ENCODE measurements at places on chromosomes 1 and 21. TPM values are rescaled to one million over a fixed set of nuclear protein-coding genes. Genes with fewer than 3 reads are reported as not detected.
A peak's percentile ranks its signal among the peaks of the same experiment; 100 is the strongest.

DNA sequence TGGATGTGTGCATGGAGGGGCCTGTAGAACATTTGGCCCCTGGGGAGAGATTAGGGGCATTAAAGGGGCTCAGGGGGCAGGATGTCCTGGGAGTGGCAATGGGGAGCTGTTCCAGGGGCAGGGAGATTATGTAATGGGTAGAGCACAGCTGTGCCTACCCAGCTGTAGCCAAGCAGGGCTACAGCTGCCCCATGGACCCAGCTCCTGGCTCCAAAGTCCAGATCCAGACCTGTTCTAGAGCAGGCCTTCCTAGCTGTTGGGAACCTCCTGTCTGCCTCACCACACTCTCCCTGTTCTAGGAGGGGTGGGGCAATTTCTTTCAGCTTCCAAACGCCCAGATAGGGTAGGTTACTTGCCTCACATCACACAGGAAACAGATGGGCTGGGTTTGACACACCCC, 5.6 kb downstream of the RPS6KA1 start:
- no peak for DNase-seq

GRCh38 chr1:43586136-43586731, 55.6 kb downstream of the PTPRF start:
- DNase-seq = no peak

- no peak for DNase-seq
Measured at GRCh38 chr1:78519446-78519845, 28.7 kb downstream of the PTGFR start.

DNA sequence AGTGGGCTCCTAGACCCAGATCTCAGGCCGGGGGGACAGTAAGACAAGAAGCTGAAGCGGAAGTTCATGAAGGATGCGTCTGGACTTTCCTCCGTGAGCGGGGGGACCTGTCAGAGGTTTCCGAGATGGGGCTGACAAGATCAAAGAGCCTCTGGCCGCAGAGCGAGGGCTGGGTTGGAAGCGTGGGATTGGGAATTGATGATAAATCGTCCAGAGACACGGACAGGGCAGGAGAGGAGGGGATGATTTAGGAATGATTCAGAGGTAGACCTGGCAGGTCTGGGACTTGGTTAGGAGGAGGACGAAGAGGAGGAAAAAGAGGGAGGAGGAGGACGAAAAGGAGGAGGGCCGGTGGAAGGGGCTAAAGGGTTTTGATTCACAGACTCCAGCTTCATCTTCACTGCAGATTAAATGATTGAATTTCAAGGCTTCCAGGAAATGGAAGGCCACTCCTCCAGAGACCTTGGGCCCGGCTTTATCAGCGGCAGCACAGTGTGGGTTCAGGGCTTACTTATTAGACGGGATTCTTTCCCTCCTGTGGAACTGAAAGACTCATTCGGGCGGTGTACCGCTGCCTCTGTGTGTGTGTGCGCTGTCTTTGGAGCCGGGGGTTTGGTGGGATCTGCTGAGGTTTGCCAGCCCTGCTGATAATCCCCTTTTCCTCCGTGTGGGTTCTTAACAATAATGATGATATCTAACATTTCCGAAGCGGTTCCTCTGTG, 85.7 kb upstream of the SLC45A1 start:
- no peak for DNase-seq

PGBD5 gene
- total RNA-seq = 7.5 TPM

CPT2 gene
- total RNA-seq = 12.6 TPM

- no peak for DNase-seq
Measured at GRCh38 chr1:158248771-158249170, 5.5 kb upstream of the CD1A start.

GRCh38 chr1:223486366-223486765, 93.2 kb downstream of the CCDC185 start:
- DNase-seq = no peak

- no peak for DNase-seq
Measured at GRCh38 chr1:15501208-15502032, 22.6 kb downstream of the CASP9 start.

GRCh38 chr1:67118191-67118590, 16.6 kb downstream of the C1orf141 start:
- DNase-seq = no peak

GRCh38 chr1:26854906-26855305, 8.0 kb upstream of the SFN start:
- DNase-seq = no peak

CFHR1 gene
- not detected for total RNA-seq

DNA sequence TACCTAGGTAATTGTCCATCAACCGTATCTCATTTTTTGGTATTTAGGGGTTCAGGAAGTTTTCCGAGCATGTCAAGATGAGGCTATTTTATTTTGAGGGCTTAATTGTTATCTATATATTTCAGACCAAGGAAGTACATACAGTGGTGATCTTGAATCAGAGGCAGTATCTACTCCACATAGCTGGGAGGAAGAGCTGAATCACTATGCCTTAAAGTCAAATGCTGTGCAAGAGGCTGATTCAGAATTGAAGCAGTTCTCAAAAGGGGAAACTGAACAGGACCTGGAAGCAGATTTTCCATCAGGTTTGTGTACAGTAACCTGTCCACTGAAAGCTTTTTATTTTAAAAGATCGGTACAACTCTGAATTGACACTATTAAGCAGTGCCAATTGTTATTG, 130.2 kb downstream of the ZMYM4 start:
- no peak for DNase-seq

GRCh38 chr21:42537106-42537742, 23.6 kb downstream of the SLC37A1 start:
- DNase-seq = no peak

GRCh38 chr1:95222629-95223028, 11.4 kb upstream of the RWDD3 start:
- DNase-seq = no peak

DNA sequence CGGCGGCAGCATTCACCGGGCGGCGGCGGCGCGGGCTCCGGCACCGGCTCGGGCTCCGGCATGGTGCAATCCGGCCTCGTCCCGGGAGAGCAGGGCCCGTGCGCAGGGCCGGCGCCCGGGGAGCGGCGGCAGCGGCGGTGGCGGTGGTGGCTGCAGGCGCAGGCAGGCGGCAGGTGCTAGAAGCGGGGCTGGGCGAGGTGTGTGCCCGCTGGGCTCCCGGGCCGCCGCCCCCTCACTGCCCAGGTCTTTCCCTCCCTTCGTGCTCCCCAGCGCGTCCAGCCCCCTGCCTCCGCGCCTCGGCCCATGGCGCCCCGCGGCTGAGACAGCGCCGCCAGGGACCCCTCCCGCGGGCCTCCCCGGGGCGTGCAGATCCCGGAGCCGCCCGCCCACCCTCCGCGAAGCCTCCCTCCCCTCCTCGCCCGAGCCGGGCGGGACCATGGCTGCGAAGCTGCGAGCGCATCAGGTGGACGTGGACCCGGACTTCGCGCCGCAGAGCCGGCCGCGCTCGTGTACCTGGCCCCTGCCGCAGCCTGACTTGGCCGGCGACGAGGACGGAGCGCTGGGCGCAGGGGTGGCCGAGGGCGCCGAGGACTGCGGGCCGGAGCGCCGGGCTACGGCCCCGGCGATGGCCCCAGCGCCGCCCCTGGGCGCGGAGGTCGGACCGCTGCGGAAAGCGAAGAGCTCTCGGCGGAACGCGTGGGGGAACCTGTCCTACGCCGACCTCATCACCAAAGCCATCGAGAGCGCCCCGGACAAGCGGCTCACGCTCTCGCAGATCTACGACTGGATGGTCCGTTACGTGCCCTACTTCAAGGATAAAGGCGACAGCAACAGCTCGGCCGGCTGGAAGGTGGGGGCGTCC, 492 bp downstream of the FOXO6 start:
- DNase-seq = peak; percentile 38

DNA sequence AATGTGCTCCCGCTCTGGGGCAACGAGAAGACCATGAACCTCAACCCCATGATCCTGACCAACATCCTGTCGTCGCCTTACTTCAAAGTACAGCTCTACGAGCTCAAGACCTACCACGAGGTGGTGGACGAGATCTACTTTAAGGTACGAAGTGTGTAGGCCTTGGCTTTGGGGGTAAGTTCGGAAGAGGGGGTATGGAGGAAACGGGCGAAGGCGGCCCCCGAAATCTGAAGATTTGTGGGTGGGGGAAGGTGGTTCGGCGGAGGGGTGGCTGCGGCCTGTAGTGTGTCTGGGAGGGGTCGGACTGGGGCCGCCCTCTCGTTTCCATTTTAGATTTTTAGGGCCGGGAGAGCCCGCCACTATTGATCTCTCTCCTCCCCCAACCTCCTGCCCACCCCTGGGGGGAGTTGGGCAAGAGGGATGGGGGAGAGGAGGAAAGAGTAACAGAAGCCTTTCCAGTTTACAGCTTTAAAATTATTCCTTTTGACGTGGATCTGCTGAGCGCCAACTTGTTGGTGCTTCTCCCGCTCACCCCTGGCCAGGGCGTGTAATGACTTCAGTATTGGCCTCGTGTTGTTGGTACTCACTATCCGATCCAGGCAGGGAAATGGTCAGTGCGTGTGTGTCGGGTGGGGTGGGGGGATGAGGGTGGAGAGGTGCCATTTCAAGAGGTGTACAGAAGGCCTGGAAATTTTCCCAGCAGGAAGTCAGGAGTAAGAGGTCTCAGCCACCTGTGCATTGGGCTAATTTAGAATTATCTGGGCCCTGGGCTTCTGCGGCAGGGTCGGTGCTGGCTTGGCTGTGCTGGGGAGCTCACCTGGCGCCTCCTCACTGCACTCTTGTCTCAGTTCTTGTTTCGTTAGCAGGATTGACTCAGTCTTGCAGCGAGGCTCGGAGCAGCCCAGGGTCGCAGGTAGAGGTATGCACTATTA, 880 bp downstream of the PRPF38B start:
- DNase-seq = peak; percentile 72

DNA sequence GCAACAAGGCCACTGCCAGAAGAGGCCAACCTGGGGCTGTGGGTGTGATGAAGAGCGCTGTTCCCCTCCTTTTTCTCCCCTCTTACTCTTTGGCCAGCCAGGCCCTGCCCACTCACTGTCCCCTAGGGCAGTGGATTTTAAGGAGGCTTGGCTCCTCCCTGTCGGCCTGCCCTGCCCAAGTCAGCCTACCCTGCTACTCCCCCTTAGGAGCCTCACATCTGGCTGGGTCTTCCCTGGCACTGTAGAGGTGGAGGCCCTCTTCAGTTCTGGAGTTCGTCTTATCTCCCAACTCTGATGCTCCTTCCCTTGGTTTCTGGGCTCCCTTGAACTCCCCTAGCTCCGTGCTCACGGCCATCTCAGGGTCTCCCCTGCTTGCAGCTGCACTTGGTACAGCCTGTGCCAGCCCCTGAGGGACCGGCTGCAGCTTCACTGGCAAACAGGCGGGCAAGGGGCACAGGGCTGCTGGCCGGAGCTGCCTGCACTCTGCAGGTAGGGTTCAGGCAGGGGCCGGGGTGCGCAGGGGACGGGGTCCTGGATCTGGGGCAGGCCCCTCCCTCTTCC, 4.0 kb downstream of the AMPD2 start:
- DNase-seq = no peak

NTNG1 gene
- 0.41 TPM for total RNA-seq

DNA sequence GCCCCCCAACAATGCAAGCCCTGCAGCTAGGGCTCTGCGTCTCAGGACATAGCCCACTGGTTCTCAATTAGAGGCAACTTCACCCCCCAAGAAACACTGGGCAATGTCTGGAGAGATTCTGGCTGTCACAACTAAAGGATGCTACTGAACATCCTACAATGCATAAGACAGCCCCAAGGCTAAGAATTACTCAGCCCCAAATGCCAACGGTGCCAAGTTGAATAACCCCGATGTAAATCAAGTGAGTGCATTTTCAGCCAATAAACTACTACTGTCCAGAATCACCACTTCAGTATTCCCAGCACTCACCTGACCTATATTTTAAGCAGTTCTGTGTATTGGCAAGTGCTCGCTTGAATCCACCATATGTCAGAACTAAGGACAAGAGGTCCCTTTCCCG, 6.9 kb downstream of the RIPK4 start:
- no peak for DNase-seq

DNA sequence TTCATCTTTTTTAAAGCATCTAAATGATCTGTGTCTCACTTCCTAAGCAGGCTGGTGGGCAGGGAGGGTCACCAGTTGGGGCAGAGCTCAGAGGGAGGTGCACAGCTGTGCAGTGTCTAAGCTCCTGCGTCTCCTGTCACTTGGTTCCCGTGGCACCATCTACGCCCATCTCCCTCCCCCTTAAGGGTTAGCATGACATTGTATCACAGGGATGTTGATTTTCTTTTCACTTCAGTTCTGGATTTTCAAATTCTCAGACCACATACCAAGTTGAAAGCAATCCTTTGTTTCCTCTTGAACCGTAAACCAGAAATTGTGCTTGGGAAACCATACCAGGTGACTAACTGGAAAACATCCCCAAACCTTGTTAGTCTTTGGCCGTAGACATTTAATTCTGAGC, 187.0 kb downstream of the KIF26B start:
- DNase-seq = no peak

ACOT11 gene
- total RNA-seq = 3.9 TPM

ATP6V1G3 gene
- total RNA-seq = not detected

MAST2 gene
- 25.5 TPM for total RNA-seq

DNA sequence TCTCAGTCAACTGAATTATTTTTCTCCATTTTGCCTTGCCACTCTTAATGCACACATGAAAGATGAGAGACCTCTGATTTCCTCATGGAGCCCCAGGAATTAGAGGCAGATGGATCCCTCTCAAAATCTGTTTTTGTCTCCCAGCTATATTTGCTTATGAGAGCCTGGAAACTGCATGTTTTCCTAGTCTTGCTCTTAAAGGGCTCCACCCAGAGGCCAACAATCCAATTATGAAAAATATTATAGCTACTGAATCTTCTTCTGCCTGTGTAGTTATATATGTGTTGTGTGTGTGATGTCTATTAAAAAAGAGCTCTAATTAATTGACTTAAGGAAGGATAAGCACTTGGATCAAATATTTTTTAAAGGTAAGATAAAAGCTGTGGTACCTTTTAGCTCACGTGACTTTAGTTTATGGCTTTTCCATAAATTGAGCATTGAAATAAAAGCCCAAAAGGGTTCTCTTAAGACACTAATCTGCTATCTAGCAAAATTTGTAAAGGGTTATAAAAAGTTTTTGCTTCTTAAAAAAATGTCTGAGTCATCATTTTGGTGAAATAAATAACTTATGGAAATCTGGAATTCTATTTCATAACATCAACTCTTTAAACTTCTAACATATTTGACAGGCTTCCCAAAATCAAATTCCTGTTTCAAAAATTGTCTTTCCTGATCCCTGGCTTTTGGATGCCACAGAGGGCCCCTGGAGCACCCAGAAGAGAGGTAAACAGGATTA, 31.2 kb upstream of the TSPEAR start:
- no peak for DNase-seq

GRCh38 chr1:15816674-15817073, 9.2 kb upstream of the UQCRHL start:
- no peak for DNase-seq

RHCE gene
- total RNA-seq = not detected

RRP1B gene
- 28.8 TPM for total RNA-seq

PIK3C2B gene
- total RNA-seq = 4.8 TPM

PTCH2 gene
- not detected for total RNA-seq
